Activated CD8-positive, alpha-beta memory T cell treated with anti-CD3 and anti-CD28 coated beads for 4 hours (primary cell): ENCODE measurements at places on chromosomes 1 and 21.

GRCh38 chr21:33290441-33290840 lies 24.3 kb downstream of the IL10RB start:
- DNase-seq = no peak

DNA sequence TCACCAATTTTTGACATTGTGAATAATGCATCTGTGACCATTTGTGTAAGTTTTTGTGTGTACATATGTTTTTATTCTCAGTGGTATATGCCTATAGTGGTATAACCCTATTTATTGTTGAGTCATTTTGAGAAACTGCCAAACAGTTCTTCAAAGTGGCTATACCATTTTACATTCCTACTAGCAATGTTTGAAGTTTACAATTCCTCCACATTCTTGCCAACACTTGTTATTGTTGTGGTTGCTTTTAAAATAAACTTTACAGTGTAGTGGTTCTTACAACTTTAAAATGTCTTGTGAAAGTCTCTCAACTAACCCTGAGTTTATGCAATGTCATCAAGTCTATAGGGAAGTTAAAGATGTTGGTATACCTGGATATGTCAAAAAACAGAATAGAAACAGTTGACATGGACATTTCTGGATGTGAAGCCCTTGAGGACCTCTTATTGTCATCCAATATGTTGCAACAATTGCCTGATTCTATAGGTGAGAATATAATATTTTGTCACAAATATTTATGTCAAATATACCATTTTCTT lies 219.4 kb downstream of the LRRC40 start:
- DNase-seq = no peak

- DNase-seq = no peak
Observed at GRCh38 chr1:173753830-173754229, 39.0 kb downstream of the KLHL20 start.

DNA sequence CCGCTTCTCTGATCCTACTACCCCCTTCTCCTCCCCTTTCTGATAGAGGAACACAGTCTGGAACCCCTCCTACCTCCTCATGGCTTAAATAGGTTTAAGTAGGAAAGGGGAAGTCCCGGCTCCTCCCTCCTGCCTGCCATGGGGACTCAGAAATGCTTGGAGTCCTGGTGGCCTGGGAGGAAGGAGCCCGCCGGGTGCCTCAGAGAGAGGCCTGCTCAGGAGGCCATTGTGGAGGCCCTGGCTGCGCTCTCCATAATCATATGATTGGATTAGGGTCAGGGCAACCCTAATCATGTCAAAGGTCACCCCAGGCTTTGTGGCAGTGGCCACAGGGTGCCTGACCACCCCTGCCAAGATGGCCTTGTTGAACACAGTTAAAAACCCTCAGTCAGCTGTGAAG lies 29.0 kb downstream of the WNT3A start:
- DNase-seq = no peak

DNA sequence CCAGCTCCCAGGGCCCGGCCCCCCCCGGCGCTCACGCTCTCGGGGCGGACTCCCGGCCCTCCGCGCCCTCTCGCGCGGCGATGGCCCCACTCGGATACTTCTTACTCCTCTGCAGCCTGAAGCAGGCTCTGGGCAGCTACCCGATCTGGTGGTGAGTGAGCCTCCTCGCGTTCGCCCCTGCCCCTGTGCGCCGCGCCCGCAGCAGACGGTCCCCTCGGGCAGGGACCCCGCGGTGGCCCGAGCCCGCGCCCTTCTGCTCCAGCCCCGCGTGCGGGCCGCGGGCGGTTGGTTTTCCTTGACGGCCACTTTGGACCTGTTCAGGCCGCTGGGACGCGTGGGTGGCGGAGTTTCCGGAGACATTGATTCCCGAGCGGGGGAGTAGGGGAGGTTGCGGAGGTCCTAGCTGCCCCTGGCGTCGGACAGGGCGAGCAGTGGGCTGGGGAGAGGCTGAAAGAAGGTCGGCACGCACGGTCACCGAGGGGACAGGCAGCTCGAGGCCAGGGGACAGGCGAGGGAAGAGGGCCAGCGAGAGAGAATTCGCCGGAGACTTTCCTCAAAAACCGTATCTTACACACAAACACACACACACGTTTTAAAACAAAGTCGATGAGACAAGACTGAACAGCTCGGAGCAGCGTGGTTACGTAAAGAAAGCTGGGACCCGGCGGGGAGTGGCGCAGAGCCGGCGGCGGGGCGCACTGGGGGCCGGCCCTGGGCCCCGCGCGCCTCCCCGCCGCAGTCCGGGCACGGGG lies 427 bp downstream of the WNT3A start:
- DNase-seq = no peak

DNA sequence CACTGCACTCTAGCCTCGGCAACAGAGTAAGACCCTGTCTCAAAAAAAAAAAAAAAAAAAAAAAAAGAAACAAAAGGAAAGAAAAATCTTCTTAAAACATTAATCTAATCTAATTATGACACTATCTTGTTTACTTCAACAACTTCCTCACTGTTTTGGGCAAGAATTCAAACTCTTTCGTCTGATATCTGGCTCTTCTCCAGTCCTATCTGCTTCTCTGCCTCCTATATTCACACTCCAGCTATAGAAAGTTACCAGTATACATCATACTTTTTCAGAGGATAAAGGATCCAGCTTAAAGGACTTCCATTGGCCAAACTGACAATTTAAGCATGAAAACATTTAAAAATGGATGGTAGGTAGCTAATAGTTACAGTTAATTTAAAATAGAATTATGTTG lies 47.3 kb downstream of the EIF2B3 start:
- no peak for DNase-seq

GRCh38 chr21:36217743-36218142 lies 61.1 kb downstream of the DOP1B start:
- DNase-seq = no peak

DNA sequence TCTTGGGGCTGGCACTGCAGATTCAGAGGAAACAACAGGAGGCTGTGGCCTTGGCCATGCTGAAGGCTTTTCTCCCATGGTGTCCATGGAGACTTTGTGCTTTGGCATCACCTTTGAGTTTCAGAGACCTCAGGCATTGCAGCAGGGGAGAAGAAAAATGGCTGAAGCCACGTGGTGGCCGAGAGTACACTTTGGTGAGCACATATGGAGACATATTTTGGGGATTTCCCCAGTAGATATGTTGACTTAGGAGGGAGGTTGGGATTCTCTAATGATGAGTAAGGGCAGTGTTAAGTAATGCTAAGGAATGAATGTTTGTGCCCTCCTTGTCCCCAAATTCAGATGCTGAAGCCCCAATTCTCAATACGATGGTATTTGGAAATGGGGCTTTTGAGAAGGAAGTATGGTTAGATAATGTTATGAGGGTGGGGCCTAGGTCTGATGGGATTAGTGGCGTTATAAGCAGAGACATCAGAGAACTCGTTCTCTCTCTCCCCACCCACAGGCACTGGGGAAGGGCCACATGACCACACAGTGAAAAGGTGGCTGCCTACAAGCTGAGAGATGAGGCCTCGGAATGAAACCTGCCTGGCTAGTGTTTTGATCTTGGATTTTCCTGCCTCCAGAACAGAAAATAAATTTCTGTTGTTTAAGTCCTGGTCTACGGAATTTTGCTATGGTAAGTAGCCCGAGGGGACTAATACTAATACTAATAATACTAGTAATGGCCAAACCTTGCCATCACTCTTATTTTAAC lies 98.6 kb downstream of the TBX19 start:
- no peak for DNase-seq

GRCh38 chr1:38392861-38393260 lies 346.3 kb upstream of the POU3F1 start:
- no peak for DNase-seq

- no peak for DNase-seq
Observed at GRCh38 chr1:101200513-101200912, 36.3 kb upstream of the S1PR1 start.

GRCh38 chr1:156767879-156768604 lies 707 bp downstream of the PRCC start:
- DNase-seq = no peak

- no peak for DNase-seq
Observed at GRCh38 chr1:215789981-215790380, 222.9 kb downstream of the KCTD3 start.

GRCh38 chr1:157596384-157596783 lies 1.5 kb downstream of the FCRL4 start:
- DNase-seq = no peak

GRCh38 chr1:106746448-106747085 lies 309.9 kb upstream of the PRMT6 start:
- no peak for DNase-seq

- DNase-seq = no peak
Observed at GRCh38 chr1:147568551-147568950, 27.2 kb downstream of the BCL9 start.

DNA sequence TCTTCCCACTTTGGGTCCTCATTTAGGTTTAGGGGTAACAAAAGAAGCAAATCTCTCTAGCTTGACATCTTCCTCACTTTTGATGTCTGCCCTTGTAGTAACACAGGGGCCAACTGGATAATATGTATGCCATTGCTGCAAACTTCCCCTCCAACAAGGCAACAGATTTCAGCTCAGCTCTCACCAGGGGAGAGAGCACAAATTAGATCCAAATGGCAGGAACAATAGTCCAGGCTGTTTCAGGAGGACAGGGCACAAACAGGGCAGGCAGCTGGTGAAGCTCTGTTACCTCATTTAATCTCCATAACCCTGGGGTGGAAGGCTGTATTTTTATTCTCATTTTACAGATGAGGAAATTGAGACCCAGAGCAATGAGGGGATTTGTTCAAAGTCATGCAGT lies 4.3 kb upstream of the PIK3R3 start:
- no peak for DNase-seq

DNA sequence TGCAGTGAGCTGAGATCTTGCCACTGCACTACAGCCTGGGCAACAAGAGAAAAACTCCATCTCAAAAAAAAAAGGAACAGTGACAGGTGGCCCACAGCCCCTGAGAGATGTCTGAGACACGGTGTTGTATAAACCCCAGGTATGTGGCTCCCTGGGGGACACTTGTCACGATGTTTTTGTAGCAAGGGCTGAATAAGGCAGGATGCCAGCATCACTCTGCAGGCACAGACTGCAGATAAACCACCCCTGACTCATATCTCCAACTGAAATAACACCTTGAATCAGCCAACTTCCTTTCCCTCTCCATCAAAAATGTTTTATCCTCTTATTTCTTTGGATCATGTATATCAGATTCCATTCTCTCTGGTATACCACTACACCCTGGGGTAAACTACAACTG lies 52.5 kb downstream of the NMNAT2 start:
- no peak for DNase-seq

- DNase-seq = no peak
Observed at GRCh38 chr1:33844166-33844565, 19.7 kb upstream of the HMGB4 start.
